ENCODE measurements at places on chromosomes 11 and 22.

GRCh38 chr22:39594411-39594810, 23.9 kb downstream of the CACNA1I start:
- DNase-seq: no peak

DNA sequence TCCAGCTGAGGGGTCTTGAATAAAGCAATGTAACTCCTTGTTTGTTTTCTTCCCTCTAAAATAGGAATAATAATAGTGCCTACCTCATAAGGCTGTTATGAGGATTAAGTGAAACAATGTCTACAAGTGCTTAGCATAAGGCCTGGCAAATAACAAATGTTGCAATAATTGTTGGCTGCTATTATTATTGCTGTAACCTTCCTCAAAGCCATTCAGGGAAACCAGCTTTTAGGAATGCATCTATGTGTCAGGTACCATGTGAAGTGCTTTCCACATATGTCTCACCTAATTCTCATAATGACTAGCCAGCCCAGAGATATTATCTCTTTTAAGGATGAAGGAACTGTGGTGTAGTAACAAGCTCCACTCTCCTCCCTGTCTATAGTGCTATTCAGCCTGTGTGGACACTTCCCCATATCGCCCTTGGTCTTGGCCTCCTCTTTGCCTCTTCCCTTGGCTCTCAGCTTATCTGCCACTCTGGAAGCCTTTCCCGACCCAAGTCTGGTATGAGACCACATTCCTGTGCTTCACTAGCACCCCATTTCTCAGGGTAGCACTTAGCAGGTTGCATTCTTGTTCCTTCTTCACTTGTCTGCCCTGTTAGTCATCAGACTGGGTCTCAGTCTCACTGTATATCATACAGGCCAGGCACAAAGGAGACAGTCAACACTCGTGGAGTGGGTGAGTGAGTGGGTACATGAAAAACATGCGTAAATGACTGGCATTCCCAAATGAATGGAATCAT, 23.8 kb downstream of the CSNK2A3 start:
- DNase-seq: no peak

DNA sequence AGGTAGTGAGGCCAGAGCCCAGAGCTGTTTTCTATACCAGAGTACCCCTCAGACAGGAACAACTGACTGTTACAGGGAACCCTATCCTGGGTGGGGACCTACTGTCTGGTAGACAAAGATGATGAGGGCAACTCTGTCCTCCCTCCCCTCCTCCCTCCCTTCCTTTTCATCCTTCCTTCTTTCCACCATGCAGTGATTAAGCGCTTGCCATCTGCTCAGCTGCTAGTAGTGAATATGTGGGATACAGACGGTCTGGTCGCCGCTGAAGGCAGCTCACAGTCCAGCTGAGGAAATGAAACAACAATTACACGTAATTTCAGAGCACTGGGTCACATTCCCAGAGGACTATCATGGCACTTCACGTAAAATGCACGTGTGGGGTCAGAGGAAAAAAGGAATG, 597.1 kb downstream of the BUD13 start:
- no peak for DNase-seq

DNA sequence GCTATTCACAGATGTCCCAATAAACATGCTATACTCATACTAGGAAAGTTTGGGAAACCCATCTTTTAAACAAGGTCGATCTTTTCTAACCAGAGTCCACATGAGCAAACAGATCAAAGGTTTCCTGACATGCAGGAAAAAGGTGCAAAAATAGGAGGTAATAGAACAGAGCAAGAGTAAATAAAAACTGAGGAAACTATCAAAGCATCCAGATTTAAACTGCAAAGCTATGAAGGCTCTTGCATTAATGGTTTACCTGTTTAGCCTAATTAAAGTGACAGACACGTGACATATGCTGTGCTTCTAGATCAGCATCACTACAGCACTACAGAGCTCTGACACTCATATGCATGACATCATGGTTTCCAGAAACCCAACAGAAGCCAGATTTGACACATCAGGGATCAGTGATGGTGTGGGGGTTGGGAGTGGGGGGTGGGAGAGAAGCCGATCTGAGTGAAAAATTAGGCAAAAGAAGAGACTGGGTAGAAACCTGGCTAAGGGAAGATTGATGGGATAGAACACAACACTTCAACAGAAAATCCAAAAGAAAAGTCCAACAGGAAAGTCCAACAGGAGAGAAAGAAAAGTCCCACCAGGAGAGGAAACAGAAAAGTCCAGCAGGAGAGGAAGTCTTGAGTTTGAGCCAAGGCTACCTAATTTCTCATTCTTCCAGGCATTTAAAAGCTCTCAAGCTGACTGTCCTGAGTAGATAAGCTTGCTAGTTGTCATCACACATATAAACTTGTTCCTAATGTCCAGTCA, 262.3 kb downstream of the SOX6 start:
- DNase-seq: no peak

DNA sequence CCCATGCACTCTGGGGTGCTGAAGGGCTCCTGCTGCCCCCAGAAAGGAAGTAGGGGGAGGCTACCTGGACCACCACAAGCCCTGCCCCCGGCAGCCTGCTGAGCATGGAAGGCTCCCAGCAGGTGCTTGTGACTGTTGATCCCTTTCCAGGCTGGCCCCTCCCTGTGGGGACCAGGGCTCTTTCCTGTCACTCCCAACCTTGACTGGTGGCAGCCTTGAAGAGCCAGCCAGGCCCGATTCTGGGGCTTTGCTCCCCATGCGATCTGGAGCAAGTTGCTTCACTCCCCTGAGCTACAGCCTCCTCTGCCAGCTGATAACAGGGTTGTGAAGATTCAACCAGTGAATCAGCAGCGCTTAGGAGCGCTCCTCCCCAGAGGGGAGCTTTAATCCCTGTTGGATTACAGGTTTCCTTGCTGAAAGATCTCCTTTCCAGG, 4.6 kb upstream of the CST6 start:
- DNase-seq: no peak

GRCh38 chr22:23143119-23143518, 1.3 kb upstream of the RSPH14 start:
- no peak for DNase-seq

- peak; percentile 81 for DNase-seq
Measured at GRCh38 chr22:38317122-38317994, at the start of gene CSNK1E. TSS of gene CSNK1E (minus strand) at chr22:38317433. CDS start at chr22:38314157, 3,276 bp downstream.

GRCh38 chr11:77791301-77791700, 29.2 kb downstream of the RSF1 start:
- DNase-seq: no peak

DNA sequence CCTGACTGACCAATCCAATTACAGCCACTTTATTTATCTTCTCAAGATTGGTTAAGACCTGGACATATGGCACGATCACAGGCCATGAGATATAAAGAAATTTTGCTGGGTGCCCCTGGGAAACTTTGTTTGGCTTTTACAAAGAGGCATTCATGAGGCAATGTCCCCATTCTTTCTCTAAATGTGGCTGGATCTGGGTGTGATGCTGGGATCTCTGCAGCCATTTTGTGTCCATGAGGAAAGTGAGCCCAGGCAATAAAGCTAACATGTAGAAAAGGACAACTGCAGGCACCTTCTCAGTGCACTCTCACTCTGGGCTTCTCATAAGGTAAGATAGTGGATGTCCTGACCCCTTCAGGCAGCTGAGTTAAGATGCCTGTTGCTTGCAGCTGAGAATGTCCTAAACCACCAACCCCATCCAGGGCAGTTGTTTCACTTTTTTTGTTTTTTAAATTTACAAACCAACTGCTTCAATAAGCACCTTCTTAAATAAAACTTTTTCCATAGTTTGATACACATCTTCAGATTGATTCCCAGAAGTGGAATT, 372.3 kb downstream of the MIAT start:
- no peak for DNase-seq

- DNase-seq: no peak
Measured at GRCh38 chr11:130483124-130483523, 34.7 kb downstream of the ADAMTS15 start.

- DNase-seq: no peak
Measured at GRCh38 chr11:26575946-26576345, 3.9 kb upstream of the MUC15 start.

DNA sequence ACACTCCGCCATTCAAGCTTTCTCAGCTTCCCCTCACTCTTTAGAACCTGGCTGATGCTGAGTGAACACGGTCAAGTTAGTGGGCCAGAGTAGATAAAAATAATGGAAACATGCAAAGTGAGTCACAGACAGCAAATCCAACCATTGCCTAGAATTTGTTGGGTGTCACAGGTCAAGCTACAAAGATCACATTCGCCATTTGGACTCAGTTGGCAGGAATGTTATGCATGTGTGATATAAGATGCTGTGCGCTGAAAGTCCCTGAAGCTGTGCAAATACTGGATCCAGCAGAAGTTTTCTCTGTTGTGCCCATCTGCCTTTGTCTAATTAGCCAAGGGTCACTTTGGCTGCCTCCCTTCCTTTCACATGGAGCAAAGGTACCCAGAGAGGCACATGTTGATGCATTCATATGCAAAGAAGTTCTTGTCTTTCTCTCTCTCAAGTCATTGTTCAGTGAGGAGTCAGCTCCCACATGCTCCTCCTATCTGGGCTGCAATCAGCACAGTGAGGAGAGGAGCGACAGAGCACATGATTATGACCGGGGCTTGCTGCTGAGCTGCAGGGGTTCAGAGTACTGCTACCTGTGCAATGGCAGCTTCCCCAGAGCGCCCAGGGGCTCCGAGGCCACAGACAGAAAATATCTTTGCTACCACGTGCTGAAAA, 39.7 kb downstream of the FLI1 start:
- peak; percentile 56 for DNase-seq

DNA sequence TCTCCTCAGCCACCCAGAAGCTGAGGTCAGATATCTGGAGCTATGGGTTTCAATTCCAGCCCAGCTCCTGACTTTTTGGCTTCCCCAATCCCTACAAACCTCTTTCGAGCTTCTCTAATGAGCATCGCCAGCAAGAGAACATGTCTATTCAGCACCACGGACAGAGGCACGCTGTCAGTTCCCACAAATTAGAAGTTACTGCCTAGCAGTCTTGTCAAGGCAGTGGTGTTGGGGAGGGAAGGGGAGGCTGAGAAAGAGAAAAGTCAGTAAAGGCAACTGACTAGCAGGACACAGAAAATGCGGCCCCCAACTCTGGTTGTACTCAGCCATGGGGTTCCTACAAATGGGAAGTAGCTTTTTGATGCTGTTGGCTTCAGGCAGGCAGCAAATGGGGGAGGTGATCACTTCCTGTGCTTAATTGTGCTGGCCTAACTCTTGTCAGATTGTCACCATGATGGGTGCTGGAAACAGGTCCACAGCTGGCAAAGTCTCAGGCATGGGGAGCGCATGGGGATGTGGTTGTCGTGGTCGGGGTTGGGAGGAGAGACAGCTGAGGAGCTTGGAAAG, 205.9 kb downstream of the ST3GAL4 start:
- peak; percentile 26 for DNase-seq

GRCh38 chr11:122391049-122391448, 264.5 kb upstream of the UBASH3B start:
- no peak for DNase-seq

GRCh38 chr22:42562684-42563083, 8.9 kb downstream of the SERHL2 start:
- no peak for DNase-seq

Measured in activated T-cell treated with anti-CD3 and anti-CD28 coated beads, Interleukin-2, amount 50 U/mL, for 48 hours (primary cell).